ENCODE measurements at places on chromosomes 3 and 15. TPM values are rescaled to one million over a fixed set of nuclear protein-coding genes. Genes with fewer than 3 reads are reported as not detected.

The KBTBD13 gene
- not detected for total RNA-seq

The PRKCI gene
- 59.8 TPM for total RNA-seq

The LTK gene
- 0.13 TPM for total RNA-seq

The TRIM71 gene
- not detected for total RNA-seq

The PLA1A gene
- 0.13 TPM for total RNA-seq

Measured in thoracic aorta endothelial cell (primary cell).